ENCODE measurements at places on chromosomes 3 and 15.

GRCh38 chr15:52575072-52575471 lies 6.2 kb upstream of the ARPP19 start:
- H3K4me3 ChIP-seq: no peak overlapping the region
- no peak overlapping the region for H3K27ac ChIP-seq
- no peaks in the 10 kb centered on the region for H3K36me3 ChIP-seq
- DNase-seq: no peak
- H3K4me1 ChIP-seq: no peaks in the 10 kb centered on the region

- no peak overlapping the region for H3K27ac ChIP-seq
- no peak overlapping the region for H3K4me3 ChIP-seq
- no peaks in the 10 kb centered on the region for H3K27me3 ChIP-seq
- DNase-seq: no peak
These were observed 78.8 kb upstream of the UBE2E1 start for GRCh38 chr3:23726811-23727548.

GRCh38 chr15:48966595-48967301 lies 3.0 kb upstream of the SHC4 start:
- H3K36me3 ChIP-seq: no peaks in the 10 kb centered on the region
- H3K27me3 ChIP-seq: peaks cover 10% of the 10 kb centered on the region
- no peak overlapping the region for H3K27ac ChIP-seq
- H3K4me3 ChIP-seq: no peak overlapping the region
- H3K4me1 ChIP-seq: no peaks in the 10 kb centered on the region

- H3K4me3 ChIP-seq: no peak overlapping the region
- H3K27me3 ChIP-seq: no peaks in the 10 kb centered on the region
- peaks cover 3% of the 10 kb centered on the region for H3K4me1 ChIP-seq
These were observed 43.2 kb downstream of the LRRFIP2 start for GRCh38 chr3:37130984-37131859.

GRCh38 chr3:87793337-87793877 lies 265.4 kb downstream of the CGGBP1 start:
- no peaks in the 10 kb centered on the region for H3K27me3 ChIP-seq
- DNase-seq: peak; percentile 44
- no peaks in the 10 kb centered on the region for H3K36me3 ChIP-seq
- no peak overlapping the region for H3K27ac ChIP-seq
- H3K4me3 ChIP-seq: peak overlapping the region; percentile 76

DNA sequence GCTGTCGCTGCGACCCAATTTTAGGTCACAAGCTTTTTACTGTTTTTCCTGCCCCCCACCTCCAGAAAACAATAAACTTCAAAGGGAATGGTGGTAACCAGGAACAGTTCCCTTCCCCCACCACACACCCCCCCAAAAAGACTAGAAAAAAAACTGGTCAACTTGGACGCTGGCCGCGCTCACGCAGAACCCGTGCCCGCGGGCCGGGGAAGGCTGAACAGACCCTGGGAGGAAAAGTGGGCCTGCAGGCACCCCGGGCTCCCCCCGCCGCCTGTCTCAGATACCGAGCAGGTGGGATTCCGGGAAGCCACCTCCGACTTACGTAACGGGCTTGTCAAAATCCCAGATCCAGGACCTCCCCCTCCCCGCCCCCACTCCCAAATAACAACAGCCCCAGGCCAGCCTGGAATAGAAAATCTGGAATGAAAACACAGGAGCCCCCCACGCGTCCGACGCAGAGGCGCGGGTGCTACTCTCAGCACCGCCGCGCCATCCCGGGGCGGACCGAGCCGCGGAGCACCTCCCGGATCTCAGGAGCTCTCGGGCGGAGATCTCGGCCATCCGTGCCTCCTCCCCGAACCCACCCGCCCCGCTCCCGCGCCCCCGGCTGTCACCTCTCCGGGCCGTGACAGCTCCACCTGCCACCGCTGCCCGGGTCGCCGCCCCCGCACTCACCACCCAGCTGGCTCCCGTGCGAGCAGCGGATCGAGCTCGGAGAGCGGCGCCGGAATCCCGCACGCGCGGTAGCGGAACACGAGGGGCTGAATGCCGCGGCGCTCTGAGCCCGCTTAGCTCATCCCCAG lies 557 bp downstream of the DENND4A start:
- no peak overlapping the region for H3K27ac ChIP-seq
- DNase-seq: peak; percentile 61
- no peaks in the 10 kb centered on the region for H3K36me3 ChIP-seq
- no peaks in the 10 kb centered on the region for H3K27me3 ChIP-seq
- peaks cover 3% of the 10 kb centered on the region for H3K4me1 ChIP-seq
- peak overlapping the region; percentile 88 for H3K4me3 ChIP-seq

DNA sequence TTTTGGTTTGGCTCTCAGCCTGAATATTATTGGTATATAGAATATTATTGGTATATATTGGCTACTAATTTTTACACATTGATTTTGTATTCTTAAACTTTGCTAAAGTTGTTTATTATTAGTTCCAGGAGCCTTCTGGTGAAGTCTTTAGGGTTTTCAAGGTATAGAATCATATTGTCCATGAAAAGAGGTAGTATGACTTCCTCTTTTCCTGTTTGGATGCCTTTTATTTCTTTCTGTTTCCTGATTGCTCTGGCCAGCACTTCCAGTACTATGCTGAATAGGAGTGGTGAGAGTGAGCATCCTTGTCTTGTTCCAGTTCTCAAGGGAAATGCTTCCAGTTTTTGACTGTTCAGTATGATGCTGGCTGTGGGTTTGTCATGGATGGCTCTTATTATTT lies 107.3 kb upstream of the LIPC start:
- DNase-seq: no peak
- no peak overlapping the region for H3K4me3 ChIP-seq
- no peaks in the 10 kb centered on the region for H3K27me3 ChIP-seq

GRCh38 chr3:151372063-151372820 lies 12.3 kb downstream of the P2RY12 start:
- H3K27ac ChIP-seq: no peak overlapping the region
- H3K36me3 ChIP-seq: peaks cover 4% of the 10 kb centered on the region
- no peaks in the 10 kb centered on the region for H3K4me1 ChIP-seq
- H3K27me3 ChIP-seq: no peaks in the 10 kb centered on the region
- H3K4me3 ChIP-seq: no peak overlapping the region

DNA sequence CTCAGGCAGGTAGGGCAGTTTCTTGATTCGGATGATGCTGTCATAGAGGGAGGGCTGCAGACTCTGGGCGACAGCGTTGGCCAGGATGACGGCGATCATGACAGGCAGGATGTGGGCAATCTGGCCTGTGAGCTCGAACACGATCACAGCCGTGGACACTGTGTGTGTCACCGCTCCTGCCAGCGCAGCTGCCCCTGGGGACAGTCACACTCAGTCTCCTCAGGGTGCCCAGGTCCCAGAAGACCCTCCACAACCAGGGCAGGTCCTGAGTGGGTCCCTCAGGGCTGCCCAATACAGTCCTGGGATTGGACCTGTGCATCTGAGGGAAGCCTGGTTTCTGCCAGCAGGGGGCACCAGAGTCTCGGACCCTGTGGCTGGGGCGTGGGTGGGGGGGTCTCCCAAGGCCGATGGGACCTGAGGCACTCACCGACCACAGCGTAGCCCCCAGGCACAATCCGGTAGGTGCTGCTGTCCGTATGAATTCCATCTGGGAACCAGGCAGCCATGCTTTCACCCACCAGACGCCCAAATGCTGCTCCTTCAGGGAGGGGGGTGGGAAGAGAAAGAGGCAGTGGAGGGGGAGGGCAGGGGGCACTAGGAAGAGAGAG lies 7.2 kb downstream of the CLCN2 start:
- H3K4me3 ChIP-seq: no peak overlapping the region
- DNase-seq: peak; percentile 65
- no peaks in the 10 kb centered on the region for H3K27me3 ChIP-seq
- no peak overlapping the region for H3K27ac ChIP-seq

- no peaks in the 10 kb centered on the region for H3K4me1 ChIP-seq
- no peak for DNase-seq
- no peak overlapping the region for H3K4me3 ChIP-seq
- H3K27me3 ChIP-seq: no peaks in the 10 kb centered on the region
- H3K36me3 ChIP-seq: no peaks in the 10 kb centered on the region
These were observed 169.3 kb downstream of the GBE1 start for GRCh38 chr3:81592101-81592500.

DNA sequence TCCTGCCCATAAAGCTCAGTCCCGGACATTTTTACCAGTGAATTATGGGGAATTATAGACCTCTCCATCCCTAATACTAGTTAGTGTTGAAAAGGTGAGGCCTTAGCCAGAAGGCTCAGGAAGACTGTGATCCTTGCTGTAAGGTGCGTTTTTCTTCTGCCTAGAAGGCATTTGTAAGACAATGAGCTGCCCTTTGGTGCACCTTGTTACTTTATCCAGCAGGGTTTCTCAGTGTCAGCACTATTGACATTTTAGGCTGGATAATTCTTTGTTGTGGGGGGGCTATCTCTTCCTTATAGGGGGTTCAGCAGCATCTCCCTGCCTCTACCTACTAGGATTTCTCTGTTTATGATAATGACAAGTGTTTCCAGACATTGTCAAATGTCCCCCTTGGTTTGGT lies 108.1 kb upstream of the ABHD17C start:
- H3K4me3 ChIP-seq: no peak overlapping the region
- no peaks in the 10 kb centered on the region for H3K36me3 ChIP-seq
- no peak overlapping the region for H3K27ac ChIP-seq
- peak; percentile 27 for DNase-seq
- no peaks in the 10 kb centered on the region for H3K4me1 ChIP-seq

DNA sequence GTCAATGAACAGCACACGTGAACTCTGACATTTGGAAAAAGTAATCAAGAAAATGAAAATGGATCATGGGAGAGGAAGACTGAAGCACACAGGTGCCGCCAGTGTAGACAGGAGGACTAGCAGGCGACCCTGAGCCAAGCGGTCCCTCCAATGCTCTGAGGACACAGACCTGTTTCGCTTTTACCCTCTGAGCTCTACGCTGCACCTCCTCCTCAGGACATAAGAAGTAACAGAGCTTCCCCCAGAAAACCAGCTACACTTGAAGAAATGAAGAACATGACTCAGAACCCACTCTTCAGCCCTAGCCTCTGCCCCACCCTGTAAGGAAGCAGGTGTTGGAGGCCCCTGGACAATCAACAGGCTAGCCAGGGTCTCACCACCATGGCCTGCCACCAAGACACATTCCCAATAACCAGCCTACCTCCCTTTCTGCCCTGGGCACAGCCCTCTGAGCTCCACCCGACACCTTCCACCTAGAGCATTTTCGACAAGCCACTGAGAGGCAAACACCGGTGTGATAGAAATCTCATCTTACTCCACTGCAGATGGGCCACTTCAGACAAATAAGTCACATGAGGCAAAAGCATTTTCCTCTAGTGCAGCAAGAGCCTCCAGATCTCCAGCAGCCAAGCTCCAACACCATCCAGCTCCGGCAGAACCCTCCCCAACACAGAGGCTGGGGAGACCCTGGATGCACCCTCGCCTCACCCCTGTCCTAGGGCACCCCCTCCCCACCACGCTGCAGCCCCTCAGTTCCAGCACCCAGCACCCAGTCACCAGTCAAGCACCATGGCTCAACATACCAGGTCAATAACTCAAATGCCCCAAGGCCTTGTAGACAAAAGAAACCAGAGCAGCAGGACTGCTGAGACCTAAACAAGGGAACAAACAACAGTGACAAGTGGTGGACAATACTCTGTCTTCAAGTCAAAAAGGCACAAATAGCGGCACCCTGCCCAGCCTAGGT lies 11.4 kb downstream of the FAM174B start:
- peaks cover 30% of the 10 kb centered on the region for H3K4me1 ChIP-seq
- peaks cover 18% of the 10 kb centered on the region for H3K36me3 ChIP-seq
- no peak overlapping the region for H3K4me3 ChIP-seq
- H3K27ac ChIP-seq: no peak overlapping the region
- no peak for DNase-seq
- H3K27me3 ChIP-seq: no peaks in the 10 kb centered on the region

GRCh38 chr15:93467337-93467736 lies 378.3 kb upstream of the RGMA start:
- no peak for DNase-seq
- H3K27me3 ChIP-seq: no peaks in the 10 kb centered on the region
- no peak overlapping the region for H3K4me3 ChIP-seq
- H3K36me3 ChIP-seq: 0 out of 3 replicates have a peak, but pooled peaks cover 2% of the 10 kb centered on the region

- H3K27ac ChIP-seq: no peak overlapping the region
- no peaks in the 10 kb centered on the region for H3K27me3 ChIP-seq
- H3K4me3 ChIP-seq: no peak overlapping the region
These were observed 34.2 kb downstream of the SEMA5B start for GRCh38 chr3:122993124-122993978.

GRCh38 chr15:63156755-63157117 lies 541 bp downstream of the RPS27L start:
- peak overlapping the region; percentile 96 for H3K4me3 ChIP-seq
- H3K27ac ChIP-seq: peak overlapping the region; percentile 26
- no peaks in the 10 kb centered on the region for H3K27me3 ChIP-seq
- DNase-seq: no peak
- H3K4me1 ChIP-seq: no peaks in the 10 kb centered on the region

DNA sequence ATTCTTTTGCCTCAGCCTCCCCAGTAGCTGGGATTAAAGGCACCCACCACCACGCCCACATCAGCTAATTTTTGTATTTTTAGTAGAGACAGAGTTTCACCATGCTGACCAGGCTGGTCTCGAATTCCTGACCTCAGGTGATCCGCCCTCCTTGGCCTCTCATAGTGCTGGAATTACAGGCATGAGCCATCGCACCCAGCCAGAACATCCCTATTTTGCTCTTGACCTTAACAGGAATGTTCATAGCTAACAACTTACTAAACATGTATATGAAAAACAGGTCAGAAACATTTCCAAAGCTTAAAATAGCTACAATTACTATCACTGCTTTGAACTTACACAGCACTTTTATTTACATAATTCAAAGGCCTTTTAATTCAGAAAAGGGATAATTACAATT lies 33.7 kb downstream of the UQCC5 start:
- H3K4me3 ChIP-seq: no peak overlapping the region
- H3K4me1 ChIP-seq: no peaks in the 10 kb centered on the region
- H3K36me3 ChIP-seq: peaks cover 6% of the 10 kb centered on the region
- no peak overlapping the region for H3K27ac ChIP-seq
- H3K27me3 ChIP-seq: no peaks in the 10 kb centered on the region
- DNase-seq: no peak

- no peak overlapping the region for H3K27ac ChIP-seq
- H3K36me3 ChIP-seq: no peaks in the 10 kb centered on the region
- peaks cover 13% of the 10 kb centered on the region for H3K27me3 ChIP-seq
- H3K4me3 ChIP-seq: peak overlapping the region; percentile 55
These were observed 489 bp downstream of the CSPG5 start for GRCh38 chr3:47578119-47578632.

DNA sequence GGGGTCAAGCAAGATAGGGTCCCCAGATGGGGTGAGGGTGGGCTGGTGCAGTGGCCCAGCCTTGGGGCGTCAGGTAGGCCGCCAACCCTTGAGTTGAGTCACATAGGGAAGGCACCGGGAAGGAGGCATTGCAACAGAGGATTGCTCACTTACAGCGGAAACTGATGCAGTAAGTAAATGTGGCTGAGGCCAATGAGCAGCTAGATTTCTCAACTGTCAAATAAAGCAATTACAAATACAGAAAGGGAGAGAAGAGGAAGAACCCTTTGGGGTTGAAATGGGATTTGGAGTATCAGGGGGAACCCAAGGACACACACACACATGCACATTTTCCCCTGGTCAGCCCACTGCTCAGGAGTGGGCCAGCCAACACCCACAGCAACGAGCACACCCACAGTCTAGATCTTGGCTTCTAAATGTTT lies 44.0 kb downstream of the CHSY1 start:
- no peaks in the 10 kb centered on the region for H3K4me1 ChIP-seq
- H3K27me3 ChIP-seq: no peaks in the 10 kb centered on the region
- DNase-seq: no peak

GRCh38 chr3:141360888-141361598 lies 7.3 kb upstream of the ZBTB38 start:
- H3K36me3 ChIP-seq: peaks cover 4% of the 10 kb centered on the region
- H3K27me3 ChIP-seq: no peaks in the 10 kb centered on the region
- H3K4me3 ChIP-seq: no peak overlapping the region
- H3K4me1 ChIP-seq: no peaks in the 10 kb centered on the region
- H3K27ac ChIP-seq: no peak overlapping the region

All from H9 (cell line).